ENCODE measurements at places on chromosomes 13 and 19.
A peak's percentile ranks its signal among the peaks of the same experiment; 100 is the strongest.

GRCh38 chr19:54201172-54201701 lies 579 bp downstream of the RPS9 start:
- no peak for DNase-seq

- no peak for DNase-seq
Measured at GRCh38 chr13:51048616-51049015, 62.5 kb downstream of the C13orf42 start.

DNA sequence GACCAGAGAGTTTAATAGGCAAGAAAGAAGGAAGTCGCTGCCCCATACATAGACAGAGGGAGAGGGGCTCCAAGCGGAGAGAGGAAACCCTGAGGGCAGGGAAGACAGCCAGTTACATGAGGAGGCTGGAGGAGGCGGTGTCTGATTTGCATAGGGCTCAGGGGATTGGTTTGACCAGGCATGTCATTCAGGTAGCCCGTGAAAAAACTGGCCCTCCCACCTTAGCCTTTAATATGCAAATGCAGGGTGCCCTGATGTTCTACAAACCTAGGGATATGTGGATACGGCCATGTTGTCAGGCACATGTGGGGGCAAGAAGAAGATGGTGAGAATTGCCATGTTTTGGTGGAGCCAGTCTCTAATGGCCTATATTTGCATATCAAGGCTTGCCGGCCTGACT lies 1461.6 kb downstream of the PCDH9 start:
- DNase-seq: no peak

DNA sequence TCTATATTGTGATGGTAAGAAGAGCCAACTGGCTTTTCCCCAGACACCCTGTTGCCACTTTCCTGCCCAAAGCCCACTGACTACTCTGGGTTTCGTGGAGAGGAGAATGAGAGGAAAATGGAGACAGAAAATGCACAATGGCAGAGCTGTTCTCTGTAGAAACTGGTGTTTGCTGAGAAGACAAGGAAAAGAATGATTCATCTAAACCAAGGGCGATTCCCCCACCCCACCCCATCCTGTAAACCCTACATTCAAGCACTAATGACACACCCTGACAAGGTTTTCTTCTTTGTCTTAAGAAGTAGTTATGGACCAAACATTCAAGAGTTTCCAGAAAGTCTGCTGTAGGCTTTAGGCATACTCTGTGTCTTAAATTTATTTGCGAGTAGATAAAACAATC lies 68.8 kb downstream of the DOCK9 start:
- DNase-seq: peak; percentile 66

DNA sequence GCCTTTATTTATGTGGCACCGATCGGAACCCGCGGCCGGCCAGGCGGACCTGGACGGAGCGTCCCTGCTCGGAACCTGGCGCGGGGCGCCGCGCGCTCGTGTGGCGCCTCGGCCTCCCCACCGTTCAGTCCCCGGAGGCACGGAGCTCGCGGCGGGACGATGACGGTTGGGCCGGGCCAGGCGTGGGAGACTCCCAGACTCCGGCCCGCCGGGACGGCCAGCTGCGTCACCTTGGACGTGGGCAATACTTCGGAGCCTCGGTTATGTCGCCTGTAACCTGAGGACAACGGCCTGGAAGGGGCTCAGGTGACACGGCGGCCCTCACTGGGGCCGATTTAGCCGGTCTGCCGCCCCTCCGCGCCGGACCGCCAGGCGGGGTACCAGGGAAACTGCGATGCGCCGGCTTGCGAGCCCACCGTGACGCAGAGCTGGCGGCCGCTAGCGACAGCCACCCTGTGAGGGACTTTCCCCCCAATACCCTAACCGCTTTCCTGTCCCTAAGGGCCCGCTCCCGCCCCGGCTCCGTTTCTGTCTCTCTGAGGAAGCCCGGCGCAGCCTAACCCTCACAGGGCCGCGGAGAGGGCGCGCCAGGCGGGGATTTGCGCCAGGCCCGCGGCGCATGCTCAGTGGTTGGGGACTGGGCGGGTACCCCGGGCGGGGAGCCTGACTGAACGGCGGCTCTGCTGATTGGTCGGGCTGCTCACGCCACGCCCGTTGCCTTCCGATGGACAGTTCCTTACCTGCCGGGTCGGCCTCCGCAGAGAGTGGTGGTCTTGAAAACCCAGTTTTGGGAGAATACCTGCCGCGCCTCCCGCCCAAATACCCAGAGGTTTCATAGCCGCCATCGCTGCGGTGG lies 109.5 kb upstream of the DOCK9 start:
- DNase-seq: peak; percentile 98

DNA sequence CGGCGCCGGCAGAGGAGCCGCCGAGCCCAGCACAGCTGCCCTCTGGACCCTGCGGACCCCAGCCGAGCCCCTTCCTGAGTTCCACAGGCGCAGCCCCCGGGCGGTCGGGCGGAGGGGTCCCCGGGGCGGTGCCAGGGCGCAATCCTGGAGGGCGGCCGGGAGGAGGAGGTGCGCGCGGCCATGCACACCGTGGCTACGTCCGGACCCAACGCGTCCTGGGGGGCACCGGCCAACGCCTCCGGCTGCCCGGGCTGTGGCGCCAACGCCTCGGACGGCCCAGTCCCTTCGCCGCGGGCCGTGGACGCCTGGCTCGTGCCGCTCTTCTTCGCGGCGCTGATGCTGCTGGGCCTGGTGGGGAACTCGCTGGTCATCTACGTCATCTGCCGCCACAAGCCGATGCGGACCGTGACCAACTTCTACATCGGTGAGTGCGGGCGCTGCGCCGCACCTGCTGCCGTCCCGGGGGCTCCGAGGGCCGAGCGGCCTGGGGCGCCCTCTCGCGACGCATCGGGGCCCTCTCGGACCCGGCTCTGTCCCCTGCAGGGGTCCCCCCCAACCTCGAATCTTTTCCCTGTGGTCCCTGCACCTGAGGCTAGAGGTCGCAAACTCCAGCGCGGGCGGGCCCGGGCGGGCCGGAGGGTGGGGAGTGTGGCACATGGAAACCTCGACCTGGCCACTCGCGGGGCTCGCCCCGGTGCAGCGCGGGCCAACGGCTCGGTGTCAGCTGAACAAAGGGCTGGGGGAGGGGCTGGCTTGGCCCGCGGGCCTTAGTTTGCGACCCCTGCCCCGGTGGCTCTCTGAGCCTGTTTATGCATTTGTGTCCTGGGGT lies at the start of gene KISS1R:
TSS of gene KISS1R (plus strand) at position 11 of the 829 bp plus-strand sequence. CDS start at position 181, 170 bp downstream.
- DNase-seq: peak; percentile 84

GRCh38 chr19:39170386-39171231 lies 26.2 kb upstream of the NCCRP1 start:
- no peak for DNase-seq

GRCh38 chr19:46109876-46110275 lies 14.6 kb downstream of the IGFL3 start:
- no peak for DNase-seq

DNA sequence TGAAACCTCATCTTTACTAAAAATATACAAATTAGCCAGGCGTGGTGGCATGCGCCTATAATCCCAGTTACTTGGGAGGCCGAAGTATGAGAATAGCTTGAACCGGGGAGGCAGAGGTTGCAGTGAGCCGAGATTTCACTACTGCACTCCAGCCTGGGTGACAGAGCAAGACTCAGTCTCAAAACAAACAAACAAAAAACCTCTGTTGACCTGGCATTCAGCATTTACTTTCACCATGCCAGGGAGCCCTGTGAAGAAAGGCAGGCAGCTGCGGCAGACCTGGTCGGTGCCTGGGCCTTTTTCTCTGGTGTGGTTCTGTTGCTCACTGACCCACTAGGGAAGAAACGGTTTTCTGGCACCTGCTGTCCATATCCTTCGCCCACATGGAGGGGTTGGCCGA lies 49.8 kb downstream of the DNM2 start:
- DNase-seq: no peak

- no peak for DNase-seq
Measured at GRCh38 chr13:43792076-43792881, 5.5 kb upstream of the ENOX1 start.

- no peak for DNase-seq
Measured at GRCh38 chr13:40786568-40786996, 2.8 kb upstream of the SLC25A15 start.

DNA sequence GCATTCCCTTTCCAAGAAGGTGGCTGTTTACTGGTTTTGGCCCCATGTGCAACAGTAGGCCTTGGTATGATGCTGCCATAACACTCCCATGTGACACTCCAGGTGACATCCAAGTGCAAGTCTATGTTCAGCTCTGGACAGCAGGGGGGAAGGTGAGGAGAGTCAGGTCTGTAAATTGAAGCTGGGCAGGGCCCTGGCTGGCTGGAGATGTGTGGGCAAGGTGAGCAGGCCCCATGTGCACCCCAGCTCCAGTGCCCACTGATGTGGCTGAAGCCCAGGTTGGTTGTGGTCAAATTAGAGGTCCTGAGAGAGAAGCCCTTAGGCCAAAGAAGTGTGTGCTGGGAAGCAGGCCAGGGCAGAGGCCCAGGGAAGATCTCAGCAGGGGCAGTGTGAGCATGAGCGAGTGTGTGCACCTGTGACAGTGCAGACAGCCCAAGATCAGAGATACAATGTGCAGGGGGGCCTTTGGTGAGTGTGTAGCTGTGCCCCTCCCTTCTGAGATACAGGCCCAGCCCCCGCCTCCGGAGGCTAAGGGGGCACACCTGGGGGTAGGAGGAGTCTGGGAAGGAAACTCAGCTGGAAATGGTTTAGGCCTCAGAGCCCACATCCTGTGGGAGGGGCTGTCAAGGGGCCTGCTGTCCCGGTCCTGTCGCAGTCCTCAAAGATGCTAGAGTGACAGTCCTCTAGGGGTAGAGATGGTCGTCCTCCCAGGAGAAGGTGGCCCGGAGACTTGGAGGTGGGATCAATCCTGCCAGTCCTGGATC lies 18.6 kb downstream of the DEDD2 start:
- peak; percentile 94 for DNase-seq

DNA sequence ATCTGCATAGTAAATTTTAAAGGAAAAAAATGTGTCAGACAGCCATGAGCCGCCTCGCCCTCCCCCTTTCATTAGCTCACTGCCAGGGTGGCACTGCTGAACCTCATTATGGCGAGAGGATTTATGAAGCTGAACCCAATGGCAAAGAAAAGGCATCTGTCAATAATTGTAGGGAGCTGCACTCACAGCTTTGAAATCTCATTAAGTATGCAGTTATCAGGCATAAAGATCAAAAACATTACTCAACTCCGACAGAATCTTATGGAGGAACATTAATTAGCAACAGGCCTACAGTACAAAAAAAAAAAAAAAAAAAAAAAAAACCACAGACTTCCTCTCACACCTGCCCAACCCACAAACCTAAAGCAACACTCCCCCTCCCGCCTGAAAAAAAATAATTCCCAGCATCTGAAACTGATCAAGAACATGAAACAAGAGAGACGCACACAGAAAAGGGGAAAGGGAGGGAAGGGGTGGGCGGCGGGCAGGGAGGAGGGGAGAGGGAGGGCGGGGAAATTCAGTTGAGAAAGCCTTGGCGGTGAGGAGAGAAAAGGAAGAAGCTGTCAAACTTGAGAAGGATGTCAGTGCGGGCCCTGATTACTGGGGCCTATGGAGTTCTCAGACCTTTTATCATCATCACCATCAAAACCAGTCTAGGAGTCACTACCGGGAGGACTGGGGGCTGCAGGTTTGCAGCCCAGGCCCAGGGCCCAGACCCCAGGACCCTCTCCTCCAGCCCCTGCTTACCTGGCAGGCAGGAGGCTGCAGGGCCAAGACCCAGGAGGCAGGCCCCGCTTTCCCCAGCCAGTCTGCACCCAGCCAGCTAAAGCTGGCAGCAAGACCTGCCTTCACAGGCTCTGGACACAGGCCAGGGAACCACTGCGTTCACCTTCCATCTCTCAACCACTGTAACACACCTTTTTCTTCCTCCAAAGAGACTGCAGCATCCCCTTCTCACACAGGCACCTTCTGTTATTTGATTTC lies 8.9 kb downstream of the TSHZ3 start:
- DNase-seq: peak; percentile 75

- DNase-seq: no peak
Measured at GRCh38 chr13:35854286-35854685, 276.9 kb downstream of the DCLK1 start.

DNA sequence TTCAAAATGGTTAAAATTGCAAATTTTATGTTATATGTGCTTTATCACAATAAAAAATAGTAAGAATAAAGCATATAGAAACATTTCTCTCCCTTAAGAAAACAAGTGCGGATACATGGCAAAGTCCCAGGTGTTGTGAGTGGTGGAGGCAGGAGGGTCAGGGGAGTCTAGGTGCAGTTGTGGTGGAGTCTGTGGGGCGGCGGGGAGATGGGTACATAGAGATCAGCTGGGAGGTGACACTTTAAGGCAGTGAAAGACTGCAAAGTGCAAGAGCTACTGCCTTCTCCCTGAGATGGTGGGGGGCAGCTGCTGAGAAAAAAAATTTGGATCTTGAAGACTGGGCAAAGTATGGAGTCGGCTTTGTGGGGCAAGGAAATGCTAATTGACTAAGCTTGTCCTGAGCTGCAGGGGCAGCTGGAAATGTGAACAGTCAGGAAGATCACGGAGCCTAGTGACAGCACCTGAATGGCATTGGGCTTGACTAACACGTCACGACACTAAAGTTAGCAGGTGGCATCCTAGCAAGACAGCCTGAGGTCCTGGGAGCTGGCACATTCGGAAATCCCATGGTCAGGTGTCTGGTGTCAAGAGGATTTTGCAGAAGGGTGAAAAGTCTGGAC lies 72.9 kb upstream of the IRS2 start:
- no peak for DNase-seq

DNA sequence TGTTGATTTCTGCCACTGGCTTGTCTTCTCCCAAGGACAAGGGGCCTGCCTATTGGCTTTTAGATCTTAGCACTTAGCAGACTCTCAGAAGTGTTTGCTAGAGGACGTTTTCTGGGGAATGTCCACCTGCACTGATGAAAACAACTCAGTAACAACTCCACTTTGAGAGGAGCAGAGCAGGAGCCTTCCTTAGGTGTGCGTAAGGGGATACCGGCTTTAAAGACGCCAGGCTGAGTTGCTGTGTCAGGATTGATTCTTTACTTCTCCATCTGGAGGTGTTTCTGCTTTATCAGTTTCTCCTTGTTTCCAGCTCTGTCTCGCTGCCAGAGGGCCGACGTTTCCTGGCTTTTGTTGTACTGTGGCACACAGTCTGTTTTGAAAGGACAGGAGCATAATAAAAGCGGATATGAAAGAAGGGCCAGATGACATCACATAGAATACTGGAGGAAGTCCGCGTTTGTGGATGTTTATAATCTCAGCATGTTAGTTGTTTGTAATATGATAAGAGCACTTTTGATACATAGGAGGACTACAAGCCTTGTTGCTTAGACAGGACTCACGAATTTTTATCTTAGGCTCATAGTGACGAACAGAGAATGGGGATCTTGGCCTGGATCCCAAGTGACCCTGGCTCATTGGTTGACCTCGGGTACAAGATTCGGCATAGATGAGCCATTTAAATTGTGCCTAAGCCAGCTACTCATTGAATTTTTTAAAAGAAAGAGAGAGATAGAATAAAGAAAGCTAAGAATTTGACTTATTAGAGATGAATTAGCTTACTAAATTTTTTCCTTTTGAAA lies 34.6 kb downstream of the COL4A2 start:
- peak; percentile 54 for DNase-seq

- DNase-seq: peak; percentile 95
Measured at GRCh38 chr19:6674868-6675305, 4.9 kb upstream of the TNFSF14 start.

- DNase-seq: peak; percentile 93
Measured at GRCh38 chr19:49983645-49984229, 22.8 kb upstream of the SIGLEC11 start.

- DNase-seq: peak; percentile 68
Measured at GRCh38 chr13:40251343-40252032, 415.0 kb downstream of the FOXO1 start.

- no peak for DNase-seq
Measured at GRCh38 chr19:14449321-14449720, 16.2 kb downstream of the PKN1 start.
